Common myeloid progenitor, CD34-positive (primary cell): ENCODE measurements at places on chromosomes 7 and 10.

DNA sequence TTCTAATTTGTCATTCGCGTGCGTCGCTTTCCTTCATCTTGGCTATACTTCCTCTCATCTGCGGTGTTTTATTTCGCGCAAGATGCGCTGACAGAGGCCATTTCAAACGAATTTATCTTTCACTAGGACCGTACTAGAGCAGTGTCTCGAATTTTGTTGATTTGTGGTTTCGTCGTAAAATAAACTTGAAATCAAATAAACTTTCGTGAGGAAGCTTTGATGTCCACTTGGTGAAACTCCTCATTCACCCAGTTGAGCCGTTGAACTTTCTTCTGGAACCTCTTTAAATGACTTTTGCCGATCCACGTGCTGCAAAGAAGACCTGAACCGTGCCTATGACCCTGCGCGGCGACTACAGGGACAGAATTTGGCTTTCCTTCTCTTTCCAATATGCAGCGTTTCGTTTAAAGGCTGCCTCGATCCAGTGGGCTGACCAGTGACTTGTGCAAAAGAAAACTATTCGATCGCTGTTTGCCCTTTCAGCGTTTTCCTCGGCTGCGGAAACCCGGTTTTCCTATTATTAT lies 163.9 kb upstream of the PPP1R3A start:
- peak; percentile 22 for DNase-seq

DNA sequence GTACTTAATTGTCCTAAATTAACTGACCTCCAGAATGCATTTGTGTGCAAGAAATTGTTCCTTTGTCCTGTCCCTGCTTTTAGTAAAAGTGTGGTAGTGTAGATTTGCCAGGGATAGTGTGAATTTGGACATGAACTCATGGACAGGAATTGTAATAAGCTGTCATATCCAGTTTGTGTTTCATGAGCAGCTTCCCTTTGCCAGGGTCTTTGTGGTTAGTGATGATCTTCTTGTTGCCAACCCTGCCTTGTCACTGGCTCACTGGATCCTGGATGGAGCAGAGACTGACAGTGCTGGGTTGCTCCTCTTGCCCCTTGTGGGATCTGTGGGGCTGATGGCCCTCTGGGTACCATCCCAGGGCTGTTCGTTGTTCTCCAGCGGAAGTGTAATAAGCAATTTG lies 110.1 kb downstream of the CCNY start:
- DNase-seq: no peak

DNA sequence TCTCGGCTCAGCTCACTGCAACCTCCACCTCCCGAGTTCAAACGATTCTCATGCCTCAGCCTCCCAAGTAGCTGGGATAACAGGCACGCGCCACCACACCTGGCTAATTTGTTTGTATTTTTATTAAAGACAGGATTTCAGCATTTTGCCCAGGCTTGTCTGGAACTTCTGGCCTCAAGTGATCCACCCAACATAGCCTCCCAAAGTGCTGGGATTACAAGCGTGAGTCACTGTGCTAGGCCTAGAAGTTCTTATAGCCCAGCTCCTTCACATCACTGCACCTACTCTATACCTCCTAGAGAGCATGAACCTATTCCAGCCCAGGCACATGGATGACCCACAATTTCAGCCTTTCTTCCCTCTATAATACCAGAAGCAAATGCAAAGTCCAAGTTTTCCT lies 1.3 kb upstream of the BLOC1S2 start:
- no peak for DNase-seq

GRCh38 chr7:80218723-80219122 lies 84.1 kb downstream of the GNAI1 start:
- DNase-seq: no peak

GRCh38 chr10:130261306-130261705 lies 125.1 kb downstream of the GLRX3 start:
- no peak for DNase-seq

GRCh38 chr10:114167985-114168384 lies 6.0 kb downstream of the CCDC186 start:
- DNase-seq: no peak

GRCh38 chr7:133118261-133118660 lies 36.4 kb upstream of the CHCHD3 start:
- no peak for DNase-seq

DNA sequence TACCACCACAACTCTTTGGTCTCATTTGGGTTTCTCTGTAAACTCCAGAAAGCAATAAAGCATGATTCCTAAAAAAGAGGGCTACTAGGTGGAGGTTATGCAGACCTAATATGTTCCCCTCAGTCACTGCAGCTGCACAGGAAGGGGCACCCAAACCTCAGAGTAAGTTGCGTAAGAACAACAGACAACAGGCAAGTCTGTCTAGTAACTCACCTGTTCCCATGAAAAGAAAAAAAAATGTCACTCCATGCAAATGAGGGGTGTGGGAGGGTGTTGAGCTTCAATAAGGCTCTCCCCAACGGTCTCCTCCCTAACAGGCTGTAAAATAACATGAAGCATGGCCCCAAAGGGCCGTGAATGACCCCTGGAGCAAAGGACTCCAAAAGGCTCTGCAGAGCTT lies 461.4 kb downstream of the KCNMA1 start:
- no peak for DNase-seq

DNA sequence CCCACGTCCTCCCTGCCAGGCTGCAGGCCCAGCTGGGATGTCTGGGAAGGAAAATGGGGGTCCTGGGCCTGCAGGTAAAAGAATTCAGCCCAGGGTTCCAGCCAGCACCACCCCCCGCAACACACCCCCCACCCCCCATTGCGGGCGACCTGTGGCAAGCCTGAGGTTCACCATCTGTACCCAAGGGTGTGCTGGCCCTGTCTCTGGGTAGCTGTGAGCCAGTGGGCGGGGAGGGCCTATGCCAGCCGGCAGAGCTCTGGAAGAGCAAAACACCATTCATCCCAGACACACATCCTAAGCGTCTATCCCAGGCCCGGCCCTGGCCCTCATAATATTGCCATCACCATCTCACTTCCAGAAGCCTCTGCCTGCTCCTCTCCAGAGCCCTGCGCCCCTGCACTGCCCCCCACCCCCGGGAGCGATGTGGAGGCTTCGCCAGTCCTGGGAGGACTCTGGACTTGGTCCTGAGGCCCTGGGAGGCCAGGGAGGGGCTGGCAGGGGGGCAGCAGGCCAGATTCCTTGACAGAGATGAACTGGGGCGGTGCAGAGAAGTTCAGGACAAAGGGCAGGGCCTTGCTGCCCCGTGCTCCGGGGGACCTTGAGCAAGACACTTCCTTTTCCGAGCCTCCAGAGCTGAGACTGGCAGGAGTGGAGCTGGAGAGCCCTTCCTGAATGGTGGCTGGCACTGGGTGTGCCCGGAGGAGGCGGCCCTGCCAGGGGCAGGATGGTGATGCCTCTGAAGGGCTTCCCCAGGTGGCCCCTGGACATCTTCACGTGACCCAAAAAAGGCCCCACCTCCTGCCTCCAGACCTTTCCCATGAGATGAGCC lies 8.7 kb upstream of the TTYH3 start:
- DNase-seq: no peak

DNA sequence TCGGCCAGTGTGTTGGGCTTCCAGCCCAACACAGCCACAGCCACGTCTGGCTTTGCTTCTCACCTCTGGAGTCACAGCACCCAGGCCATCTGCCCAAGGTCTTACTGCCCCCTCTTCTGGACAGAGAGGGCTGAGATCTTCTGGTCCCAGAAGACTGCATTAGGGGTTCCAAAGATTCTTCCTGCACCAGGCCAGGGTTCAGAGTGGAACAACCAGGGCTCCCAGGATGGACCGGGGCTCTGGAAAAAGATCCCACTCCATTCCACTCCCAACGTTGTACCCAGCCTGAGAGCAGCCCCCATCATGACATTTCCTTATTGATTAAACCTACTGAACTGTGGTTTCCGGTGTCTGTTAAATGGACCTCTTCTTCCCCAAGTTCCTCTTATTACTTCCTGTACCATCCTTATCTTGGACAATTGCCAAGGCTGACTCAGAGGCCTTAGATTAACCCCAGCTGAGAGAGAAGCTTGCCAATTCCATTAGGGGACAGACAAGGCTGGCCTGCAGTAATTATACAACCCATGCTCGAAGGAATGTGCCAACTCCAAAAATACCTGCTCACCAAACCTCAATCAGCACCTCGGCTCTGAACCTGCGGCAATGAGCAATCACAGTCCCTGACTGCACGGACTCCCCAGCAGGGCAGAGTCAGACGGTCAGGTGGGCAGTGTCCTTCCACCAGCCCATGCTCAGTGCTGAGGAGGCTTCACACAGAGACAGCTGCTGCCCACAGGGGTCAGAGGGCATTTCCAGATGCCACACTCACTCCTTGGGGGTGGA lies 47.9 kb upstream of the NPFFR1 start:
- DNase-seq: peak; percentile 97
